HCT116 (cell line): ENCODE measurements at places on chromosomes 2 and 18.
A peak's percentile ranks its signal among the peaks of the same experiment; 100 is the strongest.

DNA sequence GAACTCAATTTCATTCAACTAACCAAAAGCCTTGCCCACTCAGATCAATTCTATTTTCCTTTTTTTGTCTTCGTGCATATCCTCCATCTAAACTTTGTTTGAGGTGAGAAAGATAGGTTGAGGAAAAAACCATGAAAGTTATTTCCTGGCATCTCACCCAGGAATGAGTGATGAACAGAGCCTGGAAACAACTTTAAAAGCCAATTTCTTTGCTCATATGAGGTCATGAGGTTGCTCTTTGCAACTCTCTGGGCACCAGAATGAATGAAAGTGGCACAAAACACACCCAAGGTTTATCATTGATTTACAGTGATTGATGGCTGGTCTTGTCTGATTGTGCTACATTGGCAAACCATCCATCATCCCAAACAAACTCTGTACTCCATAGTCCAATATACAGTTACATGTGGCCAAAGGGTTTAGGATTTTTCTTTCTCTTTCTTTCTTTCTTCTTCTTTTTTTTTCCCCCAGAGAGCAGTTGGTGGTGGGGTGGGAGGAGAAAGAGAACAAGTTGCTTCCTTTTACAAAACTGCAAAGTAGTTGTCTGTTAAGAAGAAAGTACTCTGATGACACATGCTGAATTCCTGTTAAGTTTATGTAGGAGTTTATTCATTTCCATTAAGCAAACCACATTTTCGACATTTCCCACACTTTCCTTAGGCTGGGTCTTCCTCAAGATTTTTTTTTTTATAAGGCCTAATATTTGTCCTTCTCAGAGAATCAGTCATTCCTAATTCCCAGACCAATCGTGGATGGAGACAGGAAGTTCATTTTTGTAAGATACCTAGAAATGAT, 575.9 kb upstream of the ZEB2 start:
- no peak overlapping the region for H3K4me3 ChIP-seq
- H3K36me3 ChIP-seq, result no peaks in the 10 kb centered on the region
- H3K4me1 ChIP-seq, result no peaks in the 10 kb centered on the region
- H3K27me3 ChIP-seq, result no peaks in the 10 kb centered on the region
- DNase-seq, result no peak
- no peak overlapping the region for H3K27ac ChIP-seq

GRCh38 chr2:241017228-241017940, 19.0 kb downstream of the SNED1 start:
- H3K27me3 ChIP-seq, result no peaks in the 10 kb centered on the region
- no peak for DNase-seq
- H3K36me3 ChIP-seq, result no peaks in the 10 kb centered on the region
- H3K4me1 ChIP-seq, result no peaks in the 10 kb centered on the region
- no peak overlapping the region for H3K27ac ChIP-seq
- H3K4me3 ChIP-seq, result no peak overlapping the region

- H3K27me3 ChIP-seq, result peaks cover 5% of the 10 kb centered on the region; the same call in 1 of the 2 replicates
- H3K27ac ChIP-seq, result no peak overlapping the region
- no peaks in the 10 kb centered on the region for H3K4me1 ChIP-seq
Measured at GRCh38 chr2:104766683-104767082, 87.2 kb upstream of the POU3F3 start.

DNA sequence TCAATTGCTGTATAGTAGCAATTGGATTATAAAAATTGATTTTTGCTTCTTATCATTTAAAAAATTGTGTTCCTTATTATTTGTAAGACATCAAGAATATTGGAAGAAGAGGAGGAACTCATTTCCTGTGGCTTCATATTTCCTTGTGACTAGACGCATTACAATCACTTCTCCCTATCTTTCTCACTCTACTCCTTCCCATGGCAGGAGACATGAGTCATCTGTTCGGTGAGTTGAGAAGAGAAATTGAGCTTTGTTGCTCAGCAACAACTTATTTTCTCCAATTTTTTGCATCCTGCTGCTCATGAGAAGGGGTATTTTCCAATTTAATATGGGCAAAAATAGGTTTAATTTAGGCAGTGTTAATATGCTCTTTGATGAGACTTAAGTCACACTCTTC, 1783.9 kb downstream of the SUCLG1 start:
- H3K4me1 ChIP-seq, result no peaks in the 10 kb centered on the region
- no peaks in the 10 kb centered on the region for H3K36me3 ChIP-seq
- H3K4me3 ChIP-seq, result no peak overlapping the region
- H3K27me3 ChIP-seq, result no peaks in the 10 kb centered on the region

DNA sequence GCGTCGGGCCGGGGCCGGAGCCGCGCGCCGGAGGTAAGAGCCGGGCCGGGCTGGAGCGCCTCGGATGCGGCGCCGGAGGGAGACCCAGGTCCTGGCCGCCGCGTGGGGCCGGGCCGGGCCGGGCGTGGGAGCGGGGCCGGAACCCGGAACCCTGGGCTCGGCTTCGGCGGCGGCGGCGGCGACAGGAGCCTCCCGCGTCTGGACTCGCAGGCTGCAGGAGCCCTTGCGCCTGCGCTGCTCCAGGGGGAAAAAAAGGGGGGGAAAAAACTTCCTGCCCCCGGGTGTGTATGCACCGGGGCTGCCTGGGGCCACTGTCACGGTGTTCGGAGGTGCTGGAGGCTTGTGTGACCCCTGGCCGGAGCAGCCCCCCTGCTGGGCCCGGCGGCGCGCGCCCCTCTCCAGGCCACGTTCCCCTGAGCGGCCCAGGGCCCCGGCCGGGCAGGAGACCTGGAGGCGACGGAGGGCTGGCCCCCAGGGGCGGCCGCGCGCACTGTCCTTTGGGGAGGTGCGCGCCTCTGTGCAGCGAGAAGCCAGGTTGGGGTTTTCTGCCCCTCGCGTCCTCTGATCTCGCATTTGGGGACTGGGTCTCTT, 864 bp downstream of the KLHL29 start:
- peak overlapping the region; percentile 65 for H3K4me3 ChIP-seq
- peak overlapping the region; percentile 51; the same call in 1 of the 2 replicates for H3K27ac ChIP-seq
- H3K27me3 ChIP-seq, result no peaks in the 10 kb centered on the region
- H3K4me1 ChIP-seq, result peaks cover 34% of the 10 kb centered on the region
- DNase-seq, result no peak
- no peaks in the 10 kb centered on the region for H3K36me3 ChIP-seq

DNA sequence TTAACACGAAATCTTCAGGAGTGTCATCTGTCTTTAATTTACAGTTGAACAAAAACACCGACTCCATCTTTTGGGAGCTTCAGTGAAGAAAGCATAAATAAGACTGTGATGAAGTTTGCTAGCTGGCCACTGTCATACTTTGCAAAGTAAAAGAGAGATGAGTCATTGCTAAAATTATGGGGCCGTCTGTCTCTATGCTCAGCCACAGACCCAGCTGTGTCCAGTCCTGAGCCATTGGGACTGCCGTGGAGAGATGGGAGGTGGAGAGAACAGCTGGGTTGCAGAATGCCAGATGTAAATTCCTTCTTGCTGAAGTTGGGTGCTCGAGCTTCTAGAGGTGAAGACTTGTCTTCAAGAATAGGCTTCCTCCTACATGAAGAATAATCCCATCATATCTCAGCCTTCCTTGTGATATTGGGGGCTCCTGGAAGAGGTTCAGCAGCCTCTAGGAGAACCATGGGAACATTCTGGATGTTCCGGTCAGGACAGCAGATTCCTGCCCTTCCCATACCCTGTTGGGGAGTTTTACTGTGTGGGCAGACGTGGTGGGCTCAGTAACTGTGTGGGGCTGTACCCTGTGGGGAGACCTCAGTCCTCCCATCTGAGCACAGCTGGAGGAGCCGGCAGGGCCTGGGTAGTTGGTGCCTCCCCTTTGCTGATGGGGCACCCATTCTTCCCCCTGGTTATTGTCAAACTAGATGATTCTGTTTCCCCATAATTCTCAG, 71.1 kb downstream of the LDLRAD4 start:
- 0 out of 2 replicates have a peak, but pooled peaks cover 12% of the 10 kb centered on the region for H3K27me3 ChIP-seq
- H3K27ac ChIP-seq, result no peak overlapping the region
- no peaks in the 10 kb centered on the region for H3K4me1 ChIP-seq
- no peak for DNase-seq
- H3K36me3 ChIP-seq, result no peaks in the 10 kb centered on the region

- DNase-seq, result no peak
- H3K36me3 ChIP-seq, result no peaks in the 10 kb centered on the region
- no peak overlapping the region for H3K27ac ChIP-seq
- no peaks in the 10 kb centered on the region for H3K4me1 ChIP-seq
- peaks cover 15% of the 10 kb centered on the region; the same call in 1 of the 2 replicates for H3K27me3 ChIP-seq
Measured at GRCh38 chr2:217168496-217168895, 308.6 kb upstream of the TNP1 start.

GRCh38 chr2:129117434-129117833, 798.8 kb upstream of the HS6ST1 start:
- H3K27me3 ChIP-seq, result peaks cover 9% of the 10 kb centered on the region
- no peaks in the 10 kb centered on the region for H3K36me3 ChIP-seq
- DNase-seq, result no peak
- H3K4me1 ChIP-seq, result no peaks in the 10 kb centered on the region

DNA sequence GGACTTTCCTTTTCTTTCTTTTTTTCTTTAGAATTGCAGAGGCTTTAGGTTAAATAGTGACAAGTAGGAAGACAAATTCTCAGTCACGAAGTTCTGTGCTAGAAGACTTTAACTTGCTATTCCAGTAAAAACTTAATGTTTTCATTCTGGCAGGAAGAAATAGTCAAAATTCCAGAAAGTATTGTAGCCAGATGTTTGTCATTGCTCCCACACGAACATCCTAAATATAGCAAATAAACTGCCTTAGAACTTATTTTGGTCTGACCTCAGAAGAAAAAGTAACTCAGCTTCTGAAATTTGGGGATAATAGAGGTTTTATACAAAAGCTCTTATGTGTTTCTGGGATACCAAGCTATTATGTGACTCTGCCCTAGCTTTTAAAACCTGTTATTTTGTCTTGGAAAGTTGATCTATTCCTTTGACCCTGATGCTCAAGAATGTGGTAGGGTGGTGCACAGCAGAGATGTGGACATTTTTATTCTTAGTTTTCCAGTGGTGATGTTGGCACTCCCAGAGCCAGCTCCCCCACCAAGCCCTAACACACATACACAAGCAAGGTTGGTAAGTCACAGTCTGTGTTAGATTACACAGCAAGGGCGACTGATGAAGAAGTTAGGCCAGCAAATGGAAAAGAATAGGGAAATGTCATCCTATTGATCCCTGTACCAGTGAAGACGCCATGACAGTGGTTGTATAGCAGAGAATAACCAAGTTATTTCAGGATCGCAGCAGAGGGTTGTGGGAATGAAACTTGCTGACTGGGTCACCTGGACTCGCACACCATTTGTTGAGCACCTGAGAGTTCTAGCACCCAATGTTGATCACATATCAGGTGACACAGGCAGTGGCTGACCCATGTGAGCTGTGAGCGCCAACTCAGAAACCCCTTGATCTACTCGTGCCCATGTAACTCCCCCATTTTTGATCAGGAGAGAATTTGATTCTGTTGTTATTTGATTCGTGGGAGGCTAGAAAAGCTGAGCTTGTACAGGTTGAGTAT, 23.7 kb downstream of the FARP2 start:
- H3K27ac ChIP-seq, result no peak overlapping the region
- H3K4me1 ChIP-seq, result 0 out of 2 replicates have a peak, but pooled peaks cover under 1% of the 10 kb centered on the region
- peaks cover 19% of the 10 kb centered on the region for H3K36me3 ChIP-seq
- H3K4me3 ChIP-seq, result no peak overlapping the region

- no peaks in the 10 kb centered on the region for H3K27me3 ChIP-seq
- H3K4me1 ChIP-seq, result no peaks in the 10 kb centered on the region
- H3K4me3 ChIP-seq, result no peak overlapping the region
- H3K36me3 ChIP-seq, result no peaks in the 10 kb centered on the region
- no peak for DNase-seq
- H3K27ac ChIP-seq, result no peak overlapping the region
Measured at GRCh38 chr2:98952966-98953365, 16.9 kb upstream of the CRACDL start.

- no peaks in the 10 kb centered on the region for H3K4me1 ChIP-seq
- H3K4me3 ChIP-seq, result no peak overlapping the region
- no peak overlapping the region for H3K27ac ChIP-seq
- no peaks in the 10 kb centered on the region for H3K27me3 ChIP-seq
Measured at GRCh38 chr2:133266041-133266925, 302.0 kb downstream of the NCKAP5 start.

DNA sequence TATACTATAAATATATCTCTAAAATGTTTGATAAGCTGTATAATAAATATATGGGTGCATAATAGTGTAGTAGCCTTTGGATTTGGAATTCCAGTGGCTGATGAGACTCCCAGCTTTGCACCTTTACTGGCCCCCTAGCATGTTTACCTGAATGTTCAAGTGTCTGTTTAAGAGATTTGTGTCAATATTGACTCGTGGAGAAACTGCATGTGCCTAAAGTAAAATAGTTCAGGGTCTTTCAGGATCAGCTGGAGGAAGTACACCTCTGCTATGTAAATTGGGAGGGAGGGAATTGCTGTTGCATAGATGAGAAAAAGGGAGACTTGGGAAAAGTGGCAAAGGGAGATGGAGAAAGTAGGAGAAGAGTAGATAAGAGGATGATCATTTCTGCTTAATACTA, 23.9 kb downstream of the ME2 start:
- no peak overlapping the region for H3K27ac ChIP-seq
- no peak overlapping the region for H3K4me3 ChIP-seq
- no peak for DNase-seq
- H3K4me1 ChIP-seq, result no peaks in the 10 kb centered on the region
- H3K27me3 ChIP-seq, result no peaks in the 10 kb centered on the region

DNA sequence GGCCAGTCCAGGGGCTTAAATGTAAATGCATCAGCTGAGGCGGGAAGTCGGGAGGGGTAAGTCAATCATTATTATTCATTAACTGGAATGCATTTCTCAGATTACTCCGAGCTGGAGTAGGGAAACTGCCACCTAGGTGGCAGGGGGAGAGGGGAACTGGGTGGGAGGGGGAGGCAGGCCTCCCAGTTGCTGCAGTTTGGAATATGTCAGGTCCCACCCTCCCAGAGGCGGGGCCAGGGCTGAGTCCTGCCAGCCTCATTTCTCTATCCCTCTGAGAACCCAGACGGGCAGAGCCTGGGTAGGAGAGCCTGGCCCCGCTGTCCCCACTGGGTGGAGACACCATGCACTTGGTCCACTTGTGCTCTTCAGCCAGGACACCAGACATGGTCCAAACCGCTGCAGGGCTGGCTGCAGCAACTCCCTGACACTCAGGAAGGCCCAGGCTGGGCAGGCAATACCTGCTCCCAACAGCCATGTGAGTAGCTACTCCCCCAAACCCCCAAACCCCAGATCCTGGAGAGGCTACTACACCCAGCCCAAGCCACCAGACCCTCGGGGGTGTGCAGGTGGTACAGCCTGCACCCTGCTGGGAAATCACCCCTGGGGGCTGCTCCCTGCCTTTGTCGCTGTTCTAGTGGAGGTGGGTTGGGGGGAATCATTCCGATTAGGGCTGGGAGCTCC, at the start of gene GPBAR1:
Gene GPBAR1 (plus strand): TSS at position 274 of the 681 bp plus-strand sequence. CDS start 1,710 bp downstream, outside the sequence.
- H3K27me3 ChIP-seq, result no peaks in the 10 kb centered on the region
- no peak within 1 kb of the TSS for H3K4me3 ChIP-seq
- peaks cover 4% of the 10 kb centered on the region; the same call in 1 of the 2 replicates for H3K36me3 ChIP-seq
- H3K27ac ChIP-seq, result no peak within 1 kb of the TSS
- peaks cover 5% of the 10 kb centered on the region; the same call in 1 of the 2 replicates for H3K4me1 ChIP-seq

DNA sequence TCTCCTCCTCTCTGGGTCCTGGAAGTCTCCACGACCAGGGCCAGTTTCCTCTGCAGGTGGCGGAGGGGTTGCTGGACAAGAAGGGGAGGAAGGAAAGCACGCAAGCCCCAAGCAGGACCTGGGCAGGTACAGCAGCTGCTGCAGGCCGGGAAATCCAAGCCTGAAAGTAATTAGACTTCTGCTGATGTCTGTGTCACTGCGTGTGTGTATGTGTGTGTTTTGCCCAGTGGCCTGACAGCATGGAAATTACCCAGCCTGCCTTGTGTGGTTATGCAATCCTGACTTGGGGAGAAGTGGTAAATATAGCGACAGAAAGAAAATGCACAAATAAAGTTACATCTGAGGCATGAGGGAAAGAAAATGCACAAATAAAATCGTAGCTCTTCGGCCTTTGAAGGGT, 121.8 kb upstream of the ZBTB14 start:
- H3K27me3 ChIP-seq, result no peaks in the 10 kb centered on the region
- H3K27ac ChIP-seq, result no peak overlapping the region
- DNase-seq, result no peak
- H3K4me3 ChIP-seq, result no peak overlapping the region
